ENCODE measurements at places on chromosomes 7 and 10.

DNA sequence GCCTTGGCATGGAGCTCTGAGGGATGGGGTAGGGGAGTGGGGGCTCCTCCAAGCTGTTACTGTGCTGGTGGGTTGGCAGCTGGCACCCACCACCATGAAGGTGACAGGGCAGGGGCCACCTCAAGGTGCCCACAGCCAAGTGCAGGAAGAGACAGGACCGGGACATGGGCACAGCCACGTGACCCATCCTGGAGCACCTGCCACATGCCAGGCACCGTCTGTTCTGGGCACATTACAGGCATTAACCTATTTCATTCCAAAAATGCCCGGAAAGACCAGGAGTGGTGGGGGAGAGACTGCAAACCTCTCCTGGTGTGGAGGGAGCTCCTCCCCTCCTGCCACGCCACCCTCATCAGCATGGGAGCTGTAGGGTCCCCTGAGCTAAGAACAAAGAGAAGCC lies 56.7 kb downstream of the CAMK2B start:
- DNase-seq: no peak

GRCh38 chr10:53601260-53601875 lies 828.8 kb upstream of the MBL2 start:
- no peak for DNase-seq

- DNase-seq: no peak
These were observed 219.0 kb upstream of the CSTF2T start for GRCh38 chr10:51918440-51918839.

DNA sequence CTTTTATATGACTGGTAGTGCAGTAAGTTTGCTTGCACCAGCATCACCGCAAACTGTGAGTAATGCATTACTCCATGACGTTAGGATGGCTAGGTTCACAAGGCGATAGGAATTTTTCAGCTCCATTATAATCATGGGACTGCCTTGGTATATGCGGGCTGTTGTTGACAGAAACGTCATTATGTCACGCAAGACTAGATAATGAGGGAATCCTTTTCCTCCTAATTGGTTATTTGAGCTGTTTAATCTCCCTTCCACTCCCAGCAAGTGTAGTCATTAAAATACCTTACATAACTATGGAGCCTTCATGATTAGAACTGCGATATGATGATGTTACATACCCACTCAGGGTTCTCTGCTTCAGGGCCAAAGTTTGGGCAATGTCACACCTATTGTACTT lies 17.3 kb downstream of the KLLN start:
- DNase-seq: no peak

DNA sequence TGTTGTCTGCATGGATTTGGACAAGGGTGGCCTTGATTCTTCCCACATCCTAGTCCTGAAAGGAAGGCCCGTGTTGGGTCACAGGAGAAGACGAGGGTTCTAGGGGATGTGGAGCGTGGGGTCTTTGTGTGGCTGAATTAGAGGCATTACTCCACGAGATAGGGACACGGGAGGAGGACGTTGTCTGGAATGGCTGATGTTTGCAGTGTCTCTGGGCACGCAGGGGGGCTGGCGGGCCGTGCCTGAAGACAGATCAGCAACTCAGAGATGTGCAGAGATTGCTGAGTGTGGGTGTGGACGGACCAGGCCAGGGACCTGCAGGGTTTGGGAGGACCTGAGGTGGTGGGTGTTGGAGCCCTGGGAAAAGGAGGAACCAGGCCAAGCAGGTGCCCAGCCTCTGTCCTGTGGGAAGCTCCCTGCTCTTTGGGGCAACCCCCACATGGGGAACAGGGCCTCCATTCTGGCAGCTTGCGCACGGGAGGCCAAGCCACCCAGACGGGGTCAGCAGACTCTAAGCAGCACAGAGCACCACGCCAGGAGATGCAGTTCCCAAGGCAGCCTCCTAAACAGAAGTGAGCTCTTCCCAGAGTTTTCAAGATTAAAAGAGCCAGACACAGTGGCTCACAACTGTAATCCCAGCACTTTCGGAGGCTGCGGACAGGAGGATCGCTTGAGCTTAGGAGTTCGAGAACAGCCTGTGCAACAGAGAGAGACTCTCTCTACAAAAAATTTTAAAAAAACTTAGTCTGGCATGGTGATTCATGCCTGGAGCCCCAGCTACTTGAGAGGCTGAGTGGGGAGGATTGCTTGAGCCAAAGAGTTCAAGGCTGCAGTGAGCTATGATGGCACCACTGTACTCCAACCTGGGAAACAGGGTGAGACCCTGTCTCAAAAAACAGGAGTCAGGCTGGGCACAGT lies 71.0 kb upstream of the GTF2I start:
- peak; percentile 34 for DNase-seq

DNA sequence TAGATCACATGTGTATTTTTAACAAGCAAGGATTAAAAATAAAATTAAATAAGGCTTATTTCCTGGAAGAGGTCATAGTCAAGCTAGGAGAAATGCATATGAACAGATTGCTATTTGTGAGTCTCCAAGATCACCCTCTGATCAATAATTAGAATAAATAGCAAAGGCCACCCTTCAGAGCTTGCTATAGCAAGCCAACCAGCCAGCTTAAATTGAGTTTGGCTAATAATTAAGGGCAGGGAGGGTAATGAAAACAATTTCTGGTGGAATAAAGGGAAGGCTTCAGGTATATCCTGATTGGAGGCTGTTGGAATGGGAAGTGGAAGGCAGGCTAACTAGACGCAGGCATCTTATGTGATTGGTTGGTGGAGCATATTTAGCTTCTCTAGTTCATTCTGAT lies 403.5 kb downstream of the ARL4A start:
- no peak for DNase-seq

GRCh38 chr7:116801092-116801710 lies 61.2 kb upstream of the CAPZA2 start:
- no peak for DNase-seq

DNA sequence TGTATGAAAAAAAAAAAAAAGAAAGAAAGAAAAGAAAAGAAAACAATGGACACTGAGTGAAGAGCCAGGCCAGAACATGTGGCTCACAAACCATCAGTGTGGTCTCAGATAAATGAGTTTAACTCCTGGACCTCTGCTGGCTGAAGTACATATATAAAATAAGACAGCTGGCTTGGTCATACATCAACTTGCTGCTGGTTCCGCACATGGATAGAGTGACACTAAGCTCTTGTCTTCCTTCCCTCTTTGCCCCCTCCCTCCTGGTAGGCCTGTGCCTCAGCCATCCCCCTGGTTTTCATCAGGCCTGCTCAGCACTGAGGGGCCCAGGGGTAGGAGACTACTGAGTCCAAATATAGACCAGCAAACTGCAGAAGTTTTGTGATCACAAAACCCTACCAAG lies 58.1 kb upstream of the DGKI start:
- no peak for DNase-seq

GRCh38 chr10:101967713-101968112 lies 88.3 kb downstream of the ARMH3 start:
- DNase-seq: no peak

- DNase-seq: no peak
These were observed 46.3 kb downstream of the PDSS1 start for GRCh38 chr10:26743841-26744240.

DNA sequence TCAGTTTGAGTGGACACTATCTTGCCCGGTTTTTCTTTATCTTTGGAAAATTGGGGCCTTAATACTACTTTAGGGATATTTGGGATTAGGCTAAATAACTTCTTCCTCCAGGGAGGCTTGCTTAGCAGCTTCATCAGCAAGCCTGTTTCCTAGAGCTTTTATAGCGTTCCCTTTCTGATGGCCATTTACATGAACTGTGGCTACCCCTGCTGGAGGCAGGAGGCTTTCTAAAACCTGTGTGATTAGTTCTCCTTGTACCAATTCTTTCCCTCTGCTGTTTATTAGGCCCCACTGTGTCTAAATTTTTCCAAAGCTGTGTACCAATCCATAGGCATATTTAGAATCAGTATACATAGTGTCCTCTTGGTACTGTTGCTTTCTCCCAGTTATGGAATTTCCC lies 61.7 kb upstream of the CNTNAP2 start:
- no peak for DNase-seq

DNA sequence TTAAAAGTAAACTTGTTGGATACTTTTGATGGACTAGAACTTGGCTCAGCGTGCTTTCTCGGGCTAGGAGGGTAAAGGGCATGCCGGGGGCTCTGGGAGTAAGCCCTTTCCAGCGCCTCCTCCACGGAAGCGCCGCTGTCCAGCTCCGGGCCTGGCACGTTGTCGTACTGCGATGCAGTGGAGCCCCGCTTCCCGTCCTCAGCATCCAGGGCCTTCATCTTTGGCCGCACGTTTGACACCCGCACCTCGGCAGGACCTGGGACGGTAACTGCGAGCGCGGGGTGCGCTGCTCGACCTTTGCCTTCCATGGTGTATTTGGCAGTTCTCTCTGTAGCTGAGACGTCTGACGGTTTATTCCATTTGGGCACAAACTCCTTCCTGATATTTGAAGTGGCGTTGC lies 148.3 kb downstream of the USP6NL start:
- no peak for DNase-seq

DNA sequence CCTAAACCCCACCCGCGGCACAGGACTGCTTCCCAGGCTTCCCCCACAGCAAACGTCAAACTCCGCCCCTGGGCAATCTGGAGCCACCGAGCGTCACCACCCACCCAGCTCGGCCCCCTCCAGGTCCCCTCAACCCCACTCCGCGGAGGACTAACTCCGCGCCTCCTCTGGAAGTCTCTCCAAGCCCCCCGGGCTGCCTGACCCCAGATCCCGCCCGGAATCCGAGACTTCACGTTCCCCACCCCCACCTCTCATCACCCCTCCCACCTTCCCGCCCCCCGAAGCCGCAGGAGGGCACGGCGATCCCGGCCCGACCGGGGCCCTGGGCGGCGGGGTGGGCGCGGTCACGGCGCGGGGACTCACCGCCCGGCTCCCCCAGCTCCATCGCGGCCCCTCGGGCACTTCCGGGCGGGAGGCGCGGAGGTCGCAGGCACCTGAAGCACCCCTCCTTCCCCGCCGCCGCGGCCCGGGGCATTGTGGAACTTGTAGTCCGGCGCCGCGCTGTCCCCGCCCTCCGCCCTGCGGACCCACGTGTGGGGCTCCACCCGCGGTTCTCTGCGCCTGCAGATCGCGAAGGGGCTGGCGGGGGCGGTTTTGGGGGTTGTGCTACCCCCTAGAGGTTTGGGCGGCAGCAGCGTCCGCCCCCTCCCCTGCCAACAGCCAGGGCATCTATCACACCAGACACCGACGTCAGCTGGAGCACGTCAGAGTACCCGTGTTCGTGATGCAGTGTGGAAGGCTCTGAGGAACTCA lies at the start of gene TMUB1:
Gene TMUB1 (minus strand): TSS at position 423 of the 753 bp plus-strand sequence. CDS start 930 bp downstream, outside the sequence.
- DNase-seq: peak; percentile 86

GRCh38 chr10:34835908-34836508 lies 20.9 kb upstream of the PARD3 start:
- no peak for DNase-seq

DNA sequence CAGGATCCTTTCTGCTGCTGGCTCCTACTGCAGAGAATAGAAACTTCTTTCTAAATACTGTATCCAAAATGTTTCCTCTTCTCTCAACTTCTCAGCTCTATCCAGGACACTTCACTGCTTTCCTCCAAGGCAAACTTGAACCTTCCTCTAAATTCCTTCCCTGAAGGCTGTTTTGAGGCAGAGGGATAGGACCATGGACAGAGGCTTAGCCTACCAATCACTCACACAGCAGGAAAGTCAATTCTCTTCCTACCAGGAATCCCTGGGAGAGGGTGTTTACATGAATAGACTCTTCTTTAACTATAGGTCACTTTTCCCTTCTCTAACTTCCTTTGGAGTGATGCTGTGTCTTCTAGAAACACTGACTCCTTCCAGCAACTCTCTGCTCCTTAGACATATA lies 115.6 kb upstream of the MKLN1 start:
- no peak for DNase-seq

DNA sequence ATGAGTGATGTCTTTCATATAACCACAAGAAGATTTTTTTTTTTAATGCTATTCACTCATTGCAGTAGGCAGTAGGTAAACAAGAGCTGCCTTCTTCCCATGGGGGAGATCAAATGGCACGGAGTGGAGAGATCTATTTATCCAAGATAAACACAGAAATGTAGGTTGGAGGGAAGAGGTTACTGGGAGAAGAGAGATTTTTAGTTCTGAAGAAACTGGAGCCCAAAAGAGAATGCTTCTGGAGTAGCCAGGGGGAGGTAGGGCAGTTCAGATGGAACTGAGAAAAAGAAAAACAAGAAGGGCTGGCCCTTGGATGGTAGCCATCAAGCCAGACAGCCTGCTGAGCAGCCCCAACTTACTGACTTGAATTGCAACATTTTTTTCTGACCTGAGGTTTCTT lies 270.1 kb upstream of the TPK1 start:
- DNase-seq: no peak

Measured in BE2C (cell line).